ENCODE measurements at places on chromosomes 12 and 14. TPM values are rescaled to one million over a fixed set of nuclear protein-coding genes. Genes with fewer than 3 reads are reported as not detected.
A peak's percentile ranks its signal among the peaks of the same experiment; 100 is the strongest.

The CBLN3 gene
- 1.0 TPM for total RNA-seq

The KLHL33 gene
- not detected for total RNA-seq

The DHRS4 gene
- total RNA-seq: 13.5 TPM

The IKZF4 gene
- total RNA-seq: 6.9 TPM

The LMNTD1 gene
- total RNA-seq: 0.13 TPM

The CCDC197 gene
- total RNA-seq: not detected

The SRRM4 gene
- total RNA-seq: not detected

The PROX2 gene
- total RNA-seq: not detected

The TDRD9 gene
- total RNA-seq: not detected

The ATG101 gene
- 64.9 TPM for total RNA-seq

The RD3L gene
- total RNA-seq: not detected

The SIX1 gene
- total RNA-seq: 7.4 TPM

The AKAP3 gene
- 0.26 TPM for total RNA-seq

The PLXNC1 gene
- 0.57 TPM for total RNA-seq

The ASPG gene
- not detected for total RNA-seq

DNA sequence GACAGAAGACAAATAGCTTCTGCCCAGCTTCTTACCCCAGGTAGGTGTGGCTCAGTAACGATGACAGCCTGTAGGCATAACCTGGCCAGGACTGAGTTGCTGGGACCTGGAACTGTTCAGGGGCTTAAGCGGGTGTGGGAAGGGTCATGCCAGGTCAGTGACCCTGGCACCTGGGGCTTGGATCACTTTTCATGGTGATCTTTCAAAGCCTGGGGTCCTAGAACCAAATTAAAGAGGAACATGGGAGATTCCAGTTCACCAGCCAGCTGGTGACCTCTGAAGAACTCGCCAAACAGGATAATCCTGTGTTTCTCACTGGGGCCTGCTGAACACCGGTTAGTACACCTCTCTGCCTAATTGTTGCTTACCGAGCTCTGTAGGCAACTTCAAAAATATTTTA is 102.6 kb upstream of the LMNTD1 start:
- no peaks in the 10 kb centered on the region for H3K36me3 ChIP-seq
- H3K4me1 ChIP-seq: no peaks in the 10 kb centered on the region
- no peak for DNase-seq
- no peak overlapping the region for H3K4me3 ChIP-seq
- H3K27ac ChIP-seq: no peak overlapping the region

DNA sequence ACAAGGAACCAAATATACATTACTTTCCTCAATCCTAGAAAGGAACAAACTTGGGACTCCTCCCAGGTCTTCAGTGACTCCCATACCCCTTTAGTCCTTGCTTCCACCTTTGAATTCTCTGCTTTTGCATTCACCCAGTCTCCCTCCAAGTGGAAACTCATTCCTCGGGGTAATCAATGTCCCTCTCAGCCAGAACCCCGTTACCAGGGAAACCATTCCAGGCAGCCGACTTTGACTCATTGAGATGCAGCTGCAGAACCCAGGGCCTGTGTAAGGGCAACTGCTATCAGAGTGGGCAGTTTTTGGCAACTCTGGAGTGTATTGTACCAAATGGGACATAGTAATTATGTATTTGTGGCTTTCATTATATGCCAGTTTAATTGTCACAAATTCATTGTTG is 186.2 kb downstream of the NRXN3 start:
- H3K4me3 ChIP-seq: no peak overlapping the region
- no peaks in the 10 kb centered on the region for H3K36me3 ChIP-seq
- no peak for DNase-seq
- H3K27me3 ChIP-seq: no peaks in the 10 kb centered on the region
- no peaks in the 10 kb centered on the region for H3K4me1 ChIP-seq
- no peak overlapping the region for H3K27ac ChIP-seq

DNA sequence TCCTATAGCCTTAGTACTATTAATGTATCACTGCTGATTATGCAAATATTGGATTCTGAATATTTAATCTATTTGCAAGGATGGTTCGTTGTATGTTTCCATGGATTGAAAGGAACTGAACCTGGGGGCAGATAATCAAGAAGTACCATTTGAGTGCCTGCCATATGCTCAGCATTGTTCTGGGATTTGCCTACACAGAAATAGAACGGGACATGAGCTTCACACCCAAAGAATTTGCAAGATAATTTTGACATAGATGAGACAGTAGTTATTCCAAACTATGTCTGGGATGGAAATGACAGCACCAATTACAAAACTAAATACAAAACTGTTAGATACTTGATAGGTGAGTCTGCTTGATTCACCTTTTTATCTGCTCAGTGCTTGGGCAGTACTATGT is 132.7 kb upstream of the NPAS3 start:
- DNase-seq: no peak
- no peaks in the 10 kb centered on the region for H3K4me1 ChIP-seq
- H3K27me3 ChIP-seq: no peaks in the 10 kb centered on the region
- H3K36me3 ChIP-seq: no peaks in the 10 kb centered on the region

GRCh38 chr14:32727832-32728231 is 210.8 kb upstream of the NPAS3 start:
- H3K4me3 ChIP-seq: no peak overlapping the region
- no peak overlapping the region for H3K27ac ChIP-seq
- no peak for DNase-seq

DNA sequence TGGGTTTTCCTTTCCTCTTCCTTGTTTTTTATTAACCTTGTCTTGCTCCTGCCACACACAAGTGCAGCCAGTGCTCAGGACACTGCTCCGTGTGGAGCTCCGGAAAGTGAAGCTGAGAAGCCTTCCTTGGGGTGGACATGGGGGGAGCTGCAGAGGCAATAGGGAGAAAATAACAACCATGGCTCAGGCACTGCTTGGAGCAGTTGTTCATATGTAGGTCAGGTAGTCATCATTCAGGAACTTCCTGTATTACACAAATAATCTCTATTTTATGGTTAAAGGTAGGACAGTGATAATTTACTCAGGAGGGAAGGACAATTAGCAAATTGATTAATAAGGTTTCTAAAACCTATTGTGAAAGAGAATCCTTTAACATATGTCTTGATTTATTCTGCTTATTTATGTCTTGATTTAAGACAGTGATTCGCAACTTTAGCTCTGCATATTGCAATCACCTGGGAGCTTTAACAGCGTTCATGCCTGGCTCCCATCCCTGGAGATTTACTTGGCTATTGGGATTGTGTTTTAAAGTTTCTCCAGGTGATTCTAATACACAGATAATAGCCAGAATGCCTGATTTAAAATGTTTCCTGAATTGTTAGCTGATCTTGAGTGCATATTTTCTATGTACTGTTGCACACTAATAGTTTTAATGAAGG is 92.1 kb downstream of the ETV6 start:
- DNase-seq: no peak
- H3K27me3 ChIP-seq: no peaks in the 10 kb centered on the region
- H3K4me3 ChIP-seq: no peak overlapping the region
- no peaks in the 10 kb centered on the region for H3K36me3 ChIP-seq
- H3K27ac ChIP-seq: no peak overlapping the region
- H3K4me1 ChIP-seq: peaks cover 9% of the 10 kb centered on the region

GRCh38 chr14:77554816-77555599 is 56.4 kb upstream of the ISM2 start:
- no peak overlapping the region for H3K4me3 ChIP-seq
- no peaks in the 10 kb centered on the region for H3K36me3 ChIP-seq
- H3K4me1 ChIP-seq: no peaks in the 10 kb centered on the region
- H3K27ac ChIP-seq: no peak overlapping the region
- DNase-seq: no peak

GRCh38 chr12:26017484-26018211 is 59.2 kb downstream of the RASSF8 start:
- peaks cover 20% of the 10 kb centered on the region for H3K4me1 ChIP-seq
- DNase-seq: peak; percentile 67
- no peaks in the 10 kb centered on the region for H3K27me3 ChIP-seq
- H3K27ac ChIP-seq: peak overlapping the region; percentile 63
- H3K36me3 ChIP-seq: no peaks in the 10 kb centered on the region
- H3K4me3 ChIP-seq: peak overlapping the region; percentile 35

DNA sequence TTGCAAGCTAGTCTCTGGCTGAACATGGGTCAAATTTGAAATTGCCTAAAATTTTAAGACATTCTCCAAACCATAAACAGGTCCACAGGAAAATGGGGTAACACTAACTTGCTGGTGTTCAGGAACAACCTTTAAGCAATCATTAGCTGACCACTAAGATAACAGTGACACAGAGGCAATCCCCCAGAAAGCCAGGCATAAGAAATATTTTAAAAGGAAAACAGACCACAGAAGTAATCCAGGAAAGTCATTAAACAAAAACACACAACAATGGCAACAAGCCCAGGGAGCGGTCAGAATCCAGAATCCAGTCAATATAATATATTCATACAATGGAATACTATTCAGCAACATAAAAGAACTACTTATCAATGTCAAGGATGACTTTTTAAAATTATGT is 59.1 kb downstream of the LRP6 start:
- no peaks in the 10 kb centered on the region for H3K4me1 ChIP-seq
- H3K27ac ChIP-seq: no peak overlapping the region
- no peaks in the 10 kb centered on the region for H3K36me3 ChIP-seq
- no peaks in the 10 kb centered on the region for H3K27me3 ChIP-seq

DNA sequence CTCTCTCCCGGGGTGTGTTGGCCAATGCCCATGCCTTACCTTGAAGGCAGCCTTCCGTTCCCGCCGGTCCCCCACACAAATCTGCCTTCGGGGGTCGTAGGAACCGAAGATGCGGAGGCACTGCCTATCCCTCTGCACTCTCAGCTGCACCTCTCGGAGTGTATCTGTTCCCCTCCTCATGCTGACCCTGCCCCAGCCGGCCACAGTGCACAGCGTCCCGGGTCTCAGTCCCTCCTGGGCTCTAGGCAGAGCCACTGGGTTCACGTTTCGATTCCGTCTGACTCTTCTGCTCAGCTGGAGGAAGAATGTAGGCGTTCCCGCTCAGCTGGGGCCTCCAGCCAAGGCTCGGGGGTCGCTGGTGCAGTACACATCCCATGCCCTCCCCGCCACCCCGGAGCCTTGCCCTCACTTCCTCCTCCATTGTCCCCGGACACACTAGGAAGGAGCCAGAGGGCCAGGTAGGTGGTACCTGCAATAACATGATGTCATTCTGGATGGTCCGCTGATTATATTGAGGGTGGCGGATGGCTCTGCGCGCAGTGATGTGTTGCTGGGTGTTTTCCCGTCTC is 1.8 kb downstream of the CTSG start:
- no peak for DNase-seq
- H3K4me1 ChIP-seq: no peaks in the 10 kb centered on the region
- H3K4me3 ChIP-seq: no peak overlapping the region

- H3K27me3 ChIP-seq: no peaks in the 10 kb centered on the region
- H3K4me3 ChIP-seq: no peak overlapping the region
- H3K4me1 ChIP-seq: no peaks in the 10 kb centered on the region
- H3K36me3 ChIP-seq: no peaks in the 10 kb centered on the region
- no peak overlapping the region for H3K27ac ChIP-seq
These were observed 127.2 kb downstream of the BCAT1 start for GRCh38 chr12:24821691-24822090.

DNA sequence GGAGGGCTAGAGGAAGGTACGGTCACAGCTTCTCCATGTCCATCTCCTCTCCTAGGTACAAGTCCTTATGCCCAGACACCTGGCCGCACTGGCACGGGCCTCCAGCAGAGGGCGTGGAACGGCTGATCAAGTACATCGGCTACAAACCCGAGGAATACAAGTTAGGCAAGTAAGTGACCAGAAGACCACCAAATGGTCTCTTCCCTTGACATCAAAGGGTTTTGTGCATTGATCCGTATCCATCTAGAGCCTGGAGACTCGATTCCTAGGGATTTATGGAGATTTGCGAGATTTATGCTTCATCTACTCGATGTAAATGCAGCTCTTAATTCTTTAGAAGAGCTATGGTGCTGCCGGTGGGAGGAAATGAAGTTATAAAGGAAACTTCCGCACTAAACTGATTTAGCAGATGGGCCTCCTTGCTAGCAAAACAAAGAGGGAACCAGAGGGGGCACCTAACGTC is 44.2 kb downstream of the KCTD10 start:
- H3K4me1 ChIP-seq: no peaks in the 10 kb centered on the region
- no peaks in the 10 kb centered on the region for H3K27me3 ChIP-seq
- no peak overlapping the region for H3K27ac ChIP-seq
- no peak overlapping the region for H3K4me3 ChIP-seq

DNA sequence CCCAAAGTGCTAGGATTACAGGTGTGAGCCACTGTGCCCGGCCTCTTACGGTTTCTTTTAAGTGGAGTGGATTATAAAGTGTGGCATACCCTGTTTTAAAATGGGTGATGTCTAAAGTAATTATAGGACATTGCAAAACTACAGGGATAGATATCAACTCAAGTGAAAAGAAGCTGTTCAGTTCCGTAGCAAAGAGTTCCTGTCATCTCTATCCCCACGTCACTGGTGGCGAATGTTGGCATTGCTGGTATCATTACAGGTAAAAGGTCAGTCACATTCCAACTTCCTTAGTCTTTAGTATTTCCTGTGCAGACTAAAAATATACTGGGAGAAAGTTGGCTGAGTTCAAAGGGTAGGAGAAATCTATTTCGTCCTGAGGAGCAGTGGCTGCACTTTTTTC is 95.6 kb upstream of the SLC38A2 start:
- no peaks in the 10 kb centered on the region for H3K27me3 ChIP-seq
- DNase-seq: no peak
- H3K27ac ChIP-seq: peak overlapping the region; percentile 94
- no peak overlapping the region for H3K4me3 ChIP-seq
- H3K4me1 ChIP-seq: peaks cover 25% of the 10 kb centered on the region
- H3K36me3 ChIP-seq: no peaks in the 10 kb centered on the region

GRCh38 chr12:88339966-88340365 is 197.9 kb downstream of the TMTC3 start:
- H3K4me1 ChIP-seq: no peaks in the 10 kb centered on the region
- H3K27me3 ChIP-seq: no peaks in the 10 kb centered on the region
- no peak for DNase-seq
- H3K4me3 ChIP-seq: no peak overlapping the region
- H3K36me3 ChIP-seq: no peaks in the 10 kb centered on the region

GRCh38 chr12:18422871-18423270 is 161.6 kb downstream of the PIK3C2G start:
- H3K27ac ChIP-seq: no peak overlapping the region
- H3K36me3 ChIP-seq: no peaks in the 10 kb centered on the region
- H3K4me3 ChIP-seq: no peak overlapping the region

- DNase-seq: no peak
- H3K4me1 ChIP-seq: no peaks in the 10 kb centered on the region
- H3K27ac ChIP-seq: no peak overlapping the region
- H3K27me3 ChIP-seq: no peaks in the 10 kb centered on the region
- no peaks in the 10 kb centered on the region for H3K36me3 ChIP-seq
These were observed 30.9 kb downstream of the BTBD7 start for GRCh38 chr14:93301821-93302447.

- no peak overlapping the region for H3K4me3 ChIP-seq
- no peaks in the 10 kb centered on the region for H3K36me3 ChIP-seq
- DNase-seq: no peak
- peaks cover 12% of the 10 kb centered on the region for H3K4me1 ChIP-seq
- H3K27me3 ChIP-seq: no peaks in the 10 kb centered on the region
These were observed 8.5 kb downstream of the DHH start for GRCh38 chr12:49086116-49086515.

GRCh38 chr12:75560167-75560566 is 48.8 kb upstream of the KRR1 start:
- peak overlapping the region; percentile 83 for H3K27ac ChIP-seq
- H3K36me3 ChIP-seq: no peaks in the 10 kb centered on the region
- H3K4me3 ChIP-seq: no peak overlapping the region

All from Panc1 (cell line).